ENCODE measurements at places on chromosomes 2 and 18.

GRCh38 chr18:46184727-46185126 is 80.5 kb downstream of the HAUS1 start:
- peak overlapping the region; percentile 29 for H3K4me3 ChIP-seq
- peak overlapping the region; percentile 89 for H3K27ac ChIP-seq
- no peaks in the 10 kb centered on the region for H3K27me3 ChIP-seq
- H3K36me3 ChIP-seq: no peaks in the 10 kb centered on the region
- peaks cover 38% of the 10 kb centered on the region for H3K4me1 ChIP-seq

DNA sequence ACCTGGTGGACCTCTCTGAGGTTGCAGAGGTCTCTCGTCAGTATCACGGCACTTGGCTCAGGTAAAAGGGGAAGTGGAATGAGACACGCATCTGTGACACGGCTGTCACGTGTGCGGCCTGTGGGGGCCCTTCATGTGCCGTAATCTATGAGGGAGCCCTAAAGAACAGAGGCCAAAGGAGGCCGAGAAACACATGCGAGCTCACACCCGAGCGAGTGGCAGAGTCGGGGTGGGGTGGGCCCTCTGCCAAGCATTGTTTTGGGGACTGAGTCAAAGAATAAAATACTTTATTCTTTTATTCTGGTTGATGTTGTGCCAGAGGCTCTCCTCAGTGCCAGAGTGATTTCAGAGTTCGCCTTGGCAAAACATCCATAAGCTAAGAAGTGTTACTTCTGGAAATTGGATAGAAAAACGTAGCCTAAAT is 43.3 kb downstream of the PLB1 start:
- no peak overlapping the region for H3K27ac ChIP-seq
- no peak overlapping the region for H3K4me3 ChIP-seq
- DNase-seq: no peak

DNA sequence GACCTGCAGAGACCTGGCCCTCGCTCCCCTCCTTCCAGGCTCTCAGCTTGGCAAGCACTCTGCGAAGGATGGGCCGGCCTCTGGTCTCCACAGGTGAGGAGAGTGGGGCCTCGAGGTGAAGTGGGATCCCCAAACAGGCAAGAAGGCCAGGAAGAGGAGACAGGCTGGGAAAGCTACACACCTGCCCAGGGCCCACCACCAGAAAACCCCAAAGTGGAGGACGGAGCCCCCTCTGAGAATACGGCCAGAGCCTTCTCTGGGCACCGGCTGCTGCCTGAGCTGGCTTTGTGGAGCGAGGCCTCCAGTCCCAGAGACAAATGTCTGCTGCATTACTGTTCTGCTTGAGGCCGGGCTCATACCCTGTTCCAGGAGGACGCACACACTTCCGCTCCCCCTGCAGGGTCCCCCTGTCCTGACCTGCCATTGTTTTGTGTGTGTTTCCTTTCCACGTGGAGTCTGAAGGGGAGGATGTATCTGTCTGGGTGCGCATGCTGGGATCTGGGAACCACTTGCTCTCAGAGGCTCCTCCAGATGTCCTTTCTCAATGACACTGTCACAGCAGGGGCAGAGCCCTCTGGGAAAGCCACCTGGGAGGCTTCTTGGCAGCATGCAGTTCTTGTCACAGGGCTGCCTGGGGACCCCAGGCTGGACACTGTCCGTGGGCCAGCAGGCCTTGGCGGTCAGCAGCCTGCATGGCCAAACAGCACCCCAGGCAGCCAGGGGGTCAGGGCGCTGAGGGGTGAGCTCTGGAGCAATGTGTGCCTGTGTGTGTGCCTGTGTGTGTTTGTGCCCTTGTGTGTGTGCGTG is 20.8 kb downstream of the KCNF1 start:
- H3K27ac ChIP-seq: no peak overlapping the region
- DNase-seq: no peak
- H3K4me3 ChIP-seq: no peak overlapping the region
- H3K4me1 ChIP-seq: peaks cover 14% of the 10 kb centered on the region
- no peaks in the 10 kb centered on the region for H3K27me3 ChIP-seq

DNA sequence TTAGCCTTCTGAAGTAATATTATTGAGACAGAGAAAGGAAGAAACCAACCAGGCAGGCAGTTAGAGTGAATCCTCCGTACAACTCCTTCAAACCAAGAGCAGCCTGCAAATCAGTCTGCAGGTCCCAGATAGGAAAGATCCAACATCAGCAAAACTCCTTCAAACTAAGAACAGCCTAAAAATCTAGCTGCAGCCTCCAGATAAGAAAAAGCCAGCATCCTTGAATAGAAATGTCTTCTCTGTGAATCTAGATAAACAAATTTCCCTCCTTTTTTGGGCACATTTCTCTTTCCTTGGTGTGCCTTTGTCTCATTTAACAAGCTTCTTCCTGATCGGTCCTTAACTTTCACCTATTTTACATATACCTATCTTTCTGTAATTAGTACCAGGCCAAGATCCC is 1004.6 kb upstream of the TMEFF2 start:
- no peaks in the 10 kb centered on the region for H3K27me3 ChIP-seq
- no peak overlapping the region for H3K27ac ChIP-seq
- DNase-seq: no peak
- H3K36me3 ChIP-seq: no peaks in the 10 kb centered on the region
- H3K4me1 ChIP-seq: no peaks in the 10 kb centered on the region

- H3K4me3 ChIP-seq: no peak overlapping the region
- H3K4me1 ChIP-seq: 0 out of 2 replicates have a peak, but pooled peaks cover 7% of the 10 kb centered on the region
- H3K36me3 ChIP-seq: no peaks in the 10 kb centered on the region
- DNase-seq: no peak
Observed at GRCh38 chr2:168514692-168515091, 58.6 kb downstream of the CERS6 start.

DNA sequence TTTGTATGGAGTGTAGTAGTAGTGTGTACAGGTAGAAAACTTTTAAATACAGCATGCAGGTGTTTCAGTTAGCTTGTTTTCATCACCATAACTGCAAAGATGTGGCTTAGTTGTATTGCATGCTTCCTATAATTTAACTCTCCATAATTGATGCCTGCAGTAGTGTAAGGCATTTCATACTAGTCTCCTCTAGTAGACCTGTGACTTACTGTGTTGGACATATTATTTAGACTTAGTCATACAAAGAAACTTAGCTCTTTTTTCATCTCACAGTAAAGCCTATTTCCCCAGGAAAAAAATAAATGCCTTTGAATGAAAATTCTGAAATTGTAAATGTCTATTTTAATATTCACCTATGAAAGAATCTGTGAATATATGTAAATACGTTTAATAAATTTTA is 52.8 kb upstream of the TWSG1 start:
- DNase-seq: no peak
- H3K27ac ChIP-seq: no peak overlapping the region
- H3K27me3 ChIP-seq: no peaks in the 10 kb centered on the region
- no peaks in the 10 kb centered on the region for H3K4me1 ChIP-seq

DNA sequence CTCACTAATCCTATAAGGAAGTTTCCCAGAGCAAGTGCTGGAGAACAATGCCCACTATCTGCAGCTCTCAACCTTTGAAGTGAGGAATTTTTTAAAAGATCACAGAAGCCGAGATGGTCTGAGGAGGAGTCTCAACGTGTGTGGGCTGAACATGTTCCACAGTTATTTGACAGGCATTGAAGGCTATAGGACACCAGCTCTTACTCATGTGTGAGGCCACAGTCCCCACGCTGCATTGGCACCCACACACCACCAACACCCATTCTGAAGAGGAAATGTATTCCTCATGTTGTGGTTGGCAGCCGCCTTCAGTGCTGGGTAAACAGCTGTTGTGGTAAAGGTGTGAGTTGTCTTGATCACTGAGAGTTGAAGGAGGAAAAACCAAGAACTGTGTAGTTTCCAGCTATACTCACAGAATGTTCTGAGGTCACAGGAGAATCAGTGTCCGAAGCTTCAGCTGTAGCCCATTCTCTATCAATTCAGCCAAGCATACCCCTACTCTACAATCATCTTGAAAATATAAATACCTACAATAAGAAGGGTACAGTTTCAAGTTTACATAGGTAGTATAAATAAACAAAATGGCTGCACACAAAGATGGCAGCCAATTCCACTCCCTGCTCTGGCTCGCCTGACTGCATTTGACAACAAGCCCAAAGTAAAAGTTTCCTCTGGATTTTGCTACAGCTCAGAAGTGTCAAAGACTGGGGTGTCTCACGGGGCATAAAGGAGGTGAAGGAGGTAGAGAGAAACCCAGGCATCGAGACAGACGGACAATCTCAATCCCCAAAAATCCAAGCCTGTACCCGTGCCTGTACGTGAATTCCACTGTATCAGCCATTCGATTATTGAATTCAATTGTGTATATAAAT is 12.1 kb downstream of the CD226 start:
- H3K27me3 ChIP-seq: no peaks in the 10 kb centered on the region
- no peak overlapping the region for H3K4me3 ChIP-seq
- DNase-seq: no peak
- no peak overlapping the region for H3K27ac ChIP-seq
- no peaks in the 10 kb centered on the region for H3K36me3 ChIP-seq

- H3K27me3 ChIP-seq: no peaks in the 10 kb centered on the region
- no peaks in the 10 kb centered on the region for H3K36me3 ChIP-seq
- H3K4me1 ChIP-seq: peaks cover 15% of the 10 kb centered on the region
- H3K27ac ChIP-seq: no peak overlapping the region
- no peak overlapping the region for H3K4me3 ChIP-seq
- no peak for DNase-seq
Observed at GRCh38 chr2:74286725-74287124, 56.5 kb downstream of the SLC4A5 start.

- H3K36me3 ChIP-seq: no peaks in the 10 kb centered on the region
- H3K27me3 ChIP-seq: no peaks in the 10 kb centered on the region
- no peak overlapping the region for H3K27ac ChIP-seq
- DNase-seq: no peak
- no peaks in the 10 kb centered on the region for H3K4me1 ChIP-seq
- H3K4me3 ChIP-seq: no peak overlapping the region
Observed at GRCh38 chr2:111686994-111687393, 197.0 kb downstream of the ANAPC1 start.

DNA sequence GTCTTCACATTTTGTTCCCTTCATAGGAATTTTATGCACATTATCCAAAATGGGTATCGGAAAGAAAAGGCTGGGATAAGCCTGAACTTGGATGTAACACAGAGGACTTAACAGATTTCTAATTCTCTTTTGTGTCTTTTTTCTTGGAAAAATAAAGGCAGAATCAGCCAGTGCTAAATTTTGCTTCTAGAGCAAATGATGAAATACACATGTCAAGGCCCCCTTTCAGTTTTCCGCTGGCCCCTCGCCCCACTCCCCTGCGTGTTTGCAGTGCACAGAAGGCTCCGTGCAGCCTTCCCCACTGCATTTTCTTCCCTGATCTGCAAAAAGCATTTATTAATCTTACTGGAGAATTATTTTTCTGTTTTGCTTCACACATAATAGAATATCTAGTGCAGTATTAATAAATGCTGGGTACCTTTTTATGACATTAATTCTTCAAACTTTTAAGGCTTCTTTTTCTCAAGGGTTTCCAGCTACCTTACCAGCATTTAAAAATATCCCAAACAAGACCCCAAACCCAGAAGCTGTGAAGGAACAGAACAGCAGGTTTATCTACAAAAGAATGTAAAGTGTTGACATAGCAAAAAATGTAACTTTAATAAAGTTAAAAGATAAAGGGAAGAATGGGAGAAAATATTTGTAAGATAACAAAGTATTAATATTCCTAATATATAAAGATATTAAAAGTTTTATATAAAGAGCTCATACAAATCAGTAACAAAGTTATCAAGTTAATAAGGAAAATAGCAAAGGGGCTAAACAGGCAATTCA is 81.3 kb upstream of the SPTBN1 start:
- no peak for DNase-seq
- H3K27me3 ChIP-seq: no peaks in the 10 kb centered on the region
- H3K27ac ChIP-seq: no peak overlapping the region

DNA sequence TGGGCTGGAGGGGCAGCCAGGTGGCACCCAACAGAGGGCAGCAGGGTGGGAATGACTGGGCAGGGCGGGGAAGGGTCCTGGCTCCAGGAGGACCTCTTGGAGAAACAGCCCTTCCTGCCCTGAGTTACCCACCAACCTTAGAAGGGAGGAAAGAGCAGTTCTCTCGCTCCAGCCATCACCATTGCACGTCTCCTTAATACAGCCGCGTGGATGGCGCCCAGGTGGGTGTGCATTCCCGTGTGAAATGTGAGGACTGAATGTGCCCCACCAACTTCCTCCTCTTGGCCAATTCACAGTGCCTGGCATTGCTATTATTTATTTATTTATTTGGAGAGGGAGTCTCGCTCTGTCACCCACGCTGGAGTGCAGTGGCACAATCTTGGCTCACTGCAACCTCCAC is 107.0 kb downstream of the SMIM21 start:
- no peak overlapping the region for H3K27ac ChIP-seq
- DNase-seq: no peak
- H3K27me3 ChIP-seq: no peaks in the 10 kb centered on the region
- H3K4me3 ChIP-seq: no peak overlapping the region
- H3K36me3 ChIP-seq: no peaks in the 10 kb centered on the region

GRCh38 chr2:54657664-54658083 is 65.8 kb upstream of the EML6 start:
- no peaks in the 10 kb centered on the region for H3K4me1 ChIP-seq
- DNase-seq: peak; percentile 46
- H3K4me3 ChIP-seq: no peak overlapping the region
- H3K36me3 ChIP-seq: peaks cover 32% of the 10 kb centered on the region
- H3K27me3 ChIP-seq: no peaks in the 10 kb centered on the region

GRCh38 chr18:58400331-58400870 is 228.5 kb downstream of the ALPK2 start:
- H3K36me3 ChIP-seq: no peaks in the 10 kb centered on the region
- no peak for DNase-seq
- H3K4me3 ChIP-seq: no peak overlapping the region
- H3K27ac ChIP-seq: no peak overlapping the region
- no peaks in the 10 kb centered on the region for H3K4me1 ChIP-seq
- no peaks in the 10 kb centered on the region for H3K27me3 ChIP-seq

- no peak overlapping the region for H3K27ac ChIP-seq
- no peaks in the 10 kb centered on the region for H3K4me1 ChIP-seq
- no peaks in the 10 kb centered on the region for H3K36me3 ChIP-seq
- no peak overlapping the region for H3K4me3 ChIP-seq
Observed at GRCh38 chr2:114752425-114752824, 310.0 kb downstream of the DPP10 start.

GRCh38 chr18:59142274-59142673 is 2.6 kb downstream of the SEC11C start:
- peak overlapping the region; percentile 98 for H3K4me3 ChIP-seq
- H3K4me1 ChIP-seq: peaks cover 30% of the 10 kb centered on the region
- peaks cover 6% of the 10 kb centered on the region for H3K36me3 ChIP-seq
- peak; percentile 68 for DNase-seq
- no peaks in the 10 kb centered on the region for H3K27me3 ChIP-seq
- peak overlapping the region; percentile 91 for H3K27ac ChIP-seq

- H3K36me3 ChIP-seq: no peaks in the 10 kb centered on the region
- H3K4me3 ChIP-seq: no peak overlapping the region
- H3K4me1 ChIP-seq: 0 out of 2 replicates have a peak, but pooled peaks cover 3% of the 10 kb centered on the region
- peak; percentile 71 for DNase-seq
- no peaks in the 10 kb centered on the region for H3K27me3 ChIP-seq
Observed at GRCh38 chr18:63963615-63964256, 6.1 kb upstream of the SERPINB8 start.
